CD4-positive, alpha-beta T cell treated with Interleukin-4 for 1 hour (primary cell): ENCODE measurements at places on chromosomes 13 and 19.

GRCh38 chr19:52190487-52191293 lies 838 bp downstream of the PPP2R1A start:
- DNase-seq, result peak; percentile 14

DNA sequence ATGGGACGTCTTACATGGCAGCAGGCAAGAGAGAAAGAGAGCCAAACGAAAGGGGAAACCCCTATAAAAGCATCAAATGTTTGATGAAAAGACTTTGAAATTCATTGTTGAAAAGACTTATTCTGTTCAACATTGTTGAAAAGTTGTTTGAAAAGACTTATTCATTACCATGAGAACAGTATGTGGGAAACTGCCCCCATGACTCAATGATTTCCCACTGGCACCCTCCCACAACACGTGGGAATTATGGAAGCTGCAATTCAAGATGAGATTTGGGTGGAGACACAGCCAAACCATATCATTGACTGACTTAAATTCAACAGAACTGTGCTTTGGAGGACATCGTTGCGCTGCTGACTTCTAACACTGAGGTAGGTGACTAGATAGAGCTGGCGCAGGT lies 48.0 kb upstream of the RCBTB2 start:
- DNase-seq, result no peak

- DNase-seq, result no peak
Observed at GRCh38 chr13:89486065-89486464, 1814.9 kb downstream of the SLITRK5 start.

DNA sequence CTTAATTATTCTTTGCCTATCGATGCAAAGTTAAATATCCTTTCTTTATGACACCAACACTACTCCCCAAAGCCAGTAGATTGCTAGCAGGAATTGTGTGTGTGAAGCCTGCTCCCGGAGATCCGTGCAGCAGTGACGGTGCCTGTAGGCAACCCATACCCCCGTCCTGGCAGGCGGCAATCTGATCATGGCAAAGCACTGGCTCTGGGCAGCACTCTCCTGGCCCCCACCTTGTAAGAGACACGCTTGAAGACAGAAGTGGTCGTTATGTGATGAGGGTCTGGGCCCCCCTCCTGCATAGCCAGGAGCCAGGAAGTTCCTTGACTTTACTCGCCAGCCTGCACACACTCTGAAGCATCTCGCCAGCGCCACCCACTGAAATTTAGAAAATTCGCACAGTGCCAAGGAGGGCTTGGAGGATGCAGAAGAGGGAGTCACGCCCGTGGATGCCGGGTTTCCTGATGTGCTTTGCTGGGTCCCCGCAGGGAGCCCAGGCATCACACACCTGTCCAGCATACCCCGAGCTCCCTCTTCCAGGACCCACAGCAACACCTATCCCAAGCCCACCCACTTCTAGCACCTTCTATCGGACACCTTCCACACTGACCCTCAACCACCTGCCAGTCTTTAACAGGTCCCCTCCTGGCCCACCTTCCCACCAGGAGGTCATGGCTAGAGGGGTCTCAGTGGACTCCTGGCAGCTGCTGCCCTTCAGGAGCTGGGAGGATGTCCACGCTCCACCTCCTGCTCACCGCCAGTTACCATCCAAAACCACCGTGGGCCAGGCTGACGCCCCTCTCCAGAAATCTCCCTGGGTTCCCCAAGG lies 54.5 kb downstream of the CEBPG start:
- DNase-seq, result no peak

GRCh38 chr19:41369769-41370168 lies 5.8 kb upstream of the B9D2 start:
- no peak for DNase-seq

DNA sequence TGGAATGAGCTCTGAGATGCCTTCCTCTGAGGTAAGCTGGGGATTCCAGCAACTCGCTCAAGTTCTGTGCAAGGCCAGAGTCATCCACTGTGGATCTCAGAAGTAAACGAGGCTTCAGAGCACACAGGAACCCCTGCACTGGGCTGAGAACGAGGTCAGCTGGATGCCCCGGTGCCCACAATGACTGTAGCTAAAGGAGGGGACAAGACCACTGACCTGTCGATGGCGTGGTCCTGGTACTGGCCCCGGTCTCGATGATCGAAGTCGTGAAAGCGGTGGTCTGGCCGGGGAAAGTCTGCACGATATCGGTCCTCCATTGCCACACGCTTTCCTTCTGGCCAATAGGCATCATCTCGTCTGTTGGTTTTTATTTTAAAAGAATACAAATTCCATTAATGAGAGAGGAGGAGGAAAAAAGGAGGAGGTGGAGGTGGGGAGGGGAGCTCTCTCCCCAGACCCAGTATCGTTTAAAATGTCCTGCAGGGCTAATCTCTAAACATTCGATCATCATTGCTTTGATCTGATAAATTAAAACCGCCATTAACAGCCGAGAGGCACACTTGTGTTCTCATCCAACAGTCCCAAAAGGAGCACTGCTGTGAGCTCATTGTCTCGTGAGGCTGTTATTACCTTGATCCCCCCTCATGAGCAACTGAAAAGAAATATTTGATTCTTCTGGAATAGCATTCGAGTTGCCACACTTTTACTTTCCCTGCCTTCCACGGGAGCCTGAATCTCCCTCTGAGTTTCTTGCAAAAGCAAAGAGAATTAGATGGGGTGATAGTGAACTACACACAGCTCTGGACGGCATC lies 25.0 kb upstream of the TINCR start:
- DNase-seq, result no peak

DNA sequence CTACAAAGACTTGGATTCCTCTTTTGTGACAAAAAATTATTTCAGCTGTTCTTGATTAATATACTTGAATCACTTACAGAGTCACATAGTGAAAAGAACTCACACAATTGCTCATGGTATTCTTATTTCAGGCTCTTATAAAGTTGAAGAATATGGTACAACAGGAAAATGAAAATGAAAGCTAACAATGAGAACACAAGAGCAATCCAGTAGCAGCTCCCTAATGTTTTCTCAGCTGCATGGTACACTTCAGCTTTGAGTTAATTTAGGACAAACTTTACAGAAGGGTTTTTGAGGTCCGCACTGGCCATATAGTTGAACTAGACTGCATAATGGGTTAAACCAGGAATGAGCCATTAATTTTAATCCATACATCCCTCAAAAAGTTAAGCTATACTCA lies 1261.8 kb downstream of the SLITRK5 start:
- DNase-seq, result no peak

- no peak for DNase-seq
Observed at GRCh38 chr13:106151056-106151699, 384.3 kb downstream of the EFNB2 start.

GRCh38 chr13:99681695-99682094 lies 180.4 kb downstream of the TM9SF2 start:
- DNase-seq, result no peak

DNA sequence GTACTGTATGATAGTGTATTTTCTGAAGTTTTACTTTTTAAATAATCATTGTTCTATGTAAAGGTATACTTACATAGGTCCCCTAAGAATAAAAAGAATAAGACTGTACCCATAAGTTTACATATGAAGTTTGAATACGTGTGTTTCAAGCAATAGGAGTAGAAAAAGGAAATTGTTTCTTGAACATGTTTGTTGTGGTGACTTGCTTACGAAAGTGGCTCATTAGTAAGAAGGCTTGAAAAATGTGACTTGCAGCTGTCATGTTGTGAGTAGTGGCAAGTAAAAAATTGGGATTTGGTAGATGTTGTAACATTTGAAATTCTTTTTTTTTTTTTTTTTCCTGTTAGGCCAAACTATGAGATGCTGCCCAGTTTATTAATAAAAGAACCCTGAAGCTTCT lies 203.3 kb downstream of the LMO7 start:
- no peak for DNase-seq

GRCh38 chr13:102376318-102376717 lies 25.5 kb downstream of the FGF14 start:
- DNase-seq, result no peak

GRCh38 chr19:19152668-19153384 lies 14.5 kb upstream of the TMEM161A start:
- no peak for DNase-seq

DNA sequence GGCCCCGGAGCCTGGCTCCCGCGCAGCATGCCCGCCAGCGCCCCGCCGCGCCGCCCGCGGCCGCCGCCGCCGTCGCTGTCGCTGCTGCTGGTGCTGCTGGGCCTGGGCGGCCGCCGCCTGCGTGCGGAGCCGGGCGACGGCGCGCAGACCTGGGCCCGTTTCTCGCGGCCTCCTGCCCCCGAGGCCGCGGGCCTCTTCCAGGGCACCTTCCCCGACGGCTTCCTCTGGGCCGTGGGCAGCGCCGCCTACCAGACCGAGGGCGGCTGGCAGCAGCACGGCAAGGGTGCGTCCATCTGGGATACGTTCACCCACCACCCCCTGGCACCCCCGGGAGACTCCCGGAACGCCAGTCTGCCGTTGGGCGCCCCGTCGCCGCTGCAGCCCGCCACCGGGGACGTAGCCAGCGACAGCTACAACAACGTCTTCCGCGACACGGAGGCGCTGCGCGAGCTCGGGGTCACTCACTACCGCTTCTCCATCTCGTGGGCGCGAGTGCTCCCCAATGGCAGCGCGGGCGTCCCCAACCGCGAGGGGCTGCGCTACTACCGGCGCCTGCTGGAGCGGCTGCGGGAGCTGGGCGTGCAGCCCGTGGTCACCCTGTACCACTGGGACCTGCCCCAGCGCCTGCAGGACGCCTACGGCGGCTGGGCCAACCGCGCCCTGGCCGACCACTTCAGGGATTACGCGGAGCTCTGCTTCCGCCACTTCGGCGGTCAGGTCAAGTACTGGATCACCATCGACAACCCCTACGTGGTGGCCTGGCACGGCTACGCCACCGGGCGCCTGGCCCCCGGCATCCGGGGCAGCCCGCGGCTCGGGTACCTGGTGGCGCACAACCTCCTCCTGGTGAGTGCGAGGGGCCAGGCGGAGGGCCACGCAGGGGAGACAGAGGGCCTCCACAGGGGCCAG lies at the start of gene KL:
Gene KL (plus strand): TSS at position 10 of the 909 bp plus-strand sequence. CDS start 18 bp downstream, at position 28.
- no peak for DNase-seq
